Bone marrow (tissue), 2 donors: ENCODE measurements at places on chromosomes 5 and 9.

GRCh38 chr5:125450771-125451170 lies 704.3 kb upstream of the ZNF608 start:
- no peak for DNase-seq

DNA sequence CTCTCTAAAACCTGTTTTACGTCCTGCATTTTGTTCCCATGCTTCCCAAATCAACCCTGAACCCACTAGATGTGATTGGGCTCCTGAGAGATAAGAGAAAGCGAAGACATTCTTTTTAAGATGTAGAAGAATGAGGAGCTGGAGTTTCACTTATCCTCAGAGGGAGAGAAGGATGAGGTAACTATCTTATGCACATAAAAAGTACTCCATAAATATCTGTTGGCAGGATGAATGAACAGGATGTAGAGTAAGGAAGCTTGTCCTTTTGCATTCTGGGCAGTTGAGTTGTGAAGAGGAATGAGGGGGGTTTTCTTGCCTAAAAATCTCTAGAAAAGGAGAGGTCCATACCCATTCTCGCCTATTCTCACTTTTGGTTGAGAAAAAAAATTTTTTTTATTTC lies 163.2 kb downstream of the UNC13B start:
- no peak for DNase-seq

DNA sequence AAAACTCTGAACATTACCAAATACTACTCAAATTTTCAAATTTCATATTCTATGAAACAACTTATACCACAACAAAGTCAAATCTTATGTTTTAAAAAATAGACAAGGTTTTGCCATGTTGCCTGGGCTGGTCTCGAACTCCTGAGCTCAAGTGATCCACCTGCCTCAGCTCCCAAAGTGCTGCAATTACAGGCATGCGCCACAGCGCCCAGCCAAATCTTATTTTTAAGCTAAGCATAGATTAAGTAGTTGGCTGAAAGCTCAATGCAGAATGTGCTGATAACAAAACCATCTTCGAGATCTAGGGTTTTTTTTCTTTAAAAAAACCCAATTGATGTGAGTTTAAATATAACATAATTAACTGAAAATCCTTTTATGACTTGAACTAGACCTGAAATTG lies 6.4 kb downstream of the LMBRD2 start:
- DNase-seq = no peak

DNA sequence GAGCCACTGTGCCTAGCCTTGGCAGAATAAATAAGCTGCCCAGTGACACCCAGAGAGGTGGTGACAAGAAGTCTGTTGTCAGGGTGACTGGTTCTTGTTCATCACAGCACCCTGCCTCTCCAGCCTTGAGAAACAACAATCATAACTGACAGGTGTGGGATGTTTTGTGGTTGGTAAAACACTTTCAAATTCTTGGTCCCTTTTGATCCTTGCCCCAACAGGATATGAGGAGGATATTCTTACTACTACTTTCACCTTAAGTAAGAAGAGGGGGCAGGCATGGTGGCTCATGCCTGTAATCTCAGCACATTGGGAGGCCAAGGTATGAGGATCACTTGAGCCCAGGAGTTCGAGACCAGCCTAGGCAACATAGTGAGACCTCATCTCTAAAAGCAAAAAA lies 14.2 kb upstream of the FRRS1L start:
- no peak for DNase-seq

DNA sequence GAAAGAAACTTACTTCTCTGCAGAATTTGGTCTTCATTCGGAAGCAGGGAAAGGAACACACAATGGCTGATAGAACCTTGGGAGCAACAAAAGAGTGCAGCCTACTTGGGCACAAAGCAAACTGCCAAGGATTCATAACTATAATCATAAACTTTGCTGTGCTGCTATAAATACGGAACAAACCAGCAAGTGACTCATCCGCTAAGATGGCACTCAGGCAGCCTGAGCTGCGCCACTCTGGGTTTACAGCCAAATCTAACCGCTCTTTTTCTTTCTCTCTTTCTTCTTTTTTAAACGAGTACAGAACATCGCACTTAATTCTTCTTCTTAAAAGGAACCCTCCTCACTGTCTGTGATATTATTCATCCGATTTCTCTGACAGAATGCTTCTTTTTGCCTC lies 81.1 kb downstream of the PTPN3 start:
- DNase-seq = no peak

- no peak for DNase-seq
Observed at GRCh38 chr5:136279314-136279713, 86.0 kb downstream of the TRPC7 start.

DNA sequence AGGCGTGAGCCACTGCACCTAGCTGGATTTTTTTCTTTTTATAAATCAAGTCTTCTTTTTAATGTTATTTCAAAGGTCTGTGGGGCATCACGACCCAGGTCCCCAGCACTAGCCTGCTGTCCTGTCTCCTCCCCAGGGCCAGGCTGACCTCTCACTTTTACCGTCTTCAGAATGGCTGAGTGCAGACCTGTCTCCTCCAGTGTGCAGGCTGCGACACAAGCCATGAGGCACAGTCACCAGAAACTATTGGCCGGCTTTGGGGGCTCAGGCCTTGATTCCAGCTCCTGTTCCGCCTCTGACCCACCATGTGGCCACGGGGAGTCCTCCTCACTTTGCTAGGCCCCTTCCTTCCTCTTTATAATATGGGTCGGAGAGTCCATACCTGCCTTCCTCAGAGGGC lies 46.6 kb upstream of the NEURL1B start:
- no peak for DNase-seq

- DNase-seq = no peak
Observed at GRCh38 chr5:158324236-158324635, 465.3 kb upstream of the CLINT1 start.

- no peak for DNase-seq
Observed at GRCh38 chr9:14205463-14205862, 108.5 kb downstream of the NFIB start.

GRCh38 chr5:94893412-94894135 lies 275.1 kb downstream of the SLF1 start:
- DNase-seq = no peak

DNA sequence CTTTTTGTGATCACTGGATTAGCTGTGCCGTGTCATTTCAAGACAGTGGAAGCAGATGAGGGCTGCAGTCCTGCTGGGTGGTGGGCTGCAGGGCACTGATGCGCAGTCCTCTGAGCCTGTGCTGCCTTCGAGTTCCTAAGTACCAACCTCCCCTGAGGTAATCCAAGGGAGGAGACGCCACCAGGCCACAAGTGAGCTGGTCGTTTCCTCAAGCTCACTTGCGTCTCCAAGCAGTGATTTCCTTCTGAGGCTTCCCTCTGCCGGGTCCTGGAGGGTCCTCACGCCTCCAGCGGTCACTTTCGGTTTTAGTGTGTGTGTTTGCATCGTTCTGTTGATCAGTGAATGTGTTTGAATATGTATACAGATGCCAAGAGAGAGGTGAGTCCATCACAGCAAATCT lies 115.7 kb downstream of the TRIO start:
- DNase-seq = no peak

DNA sequence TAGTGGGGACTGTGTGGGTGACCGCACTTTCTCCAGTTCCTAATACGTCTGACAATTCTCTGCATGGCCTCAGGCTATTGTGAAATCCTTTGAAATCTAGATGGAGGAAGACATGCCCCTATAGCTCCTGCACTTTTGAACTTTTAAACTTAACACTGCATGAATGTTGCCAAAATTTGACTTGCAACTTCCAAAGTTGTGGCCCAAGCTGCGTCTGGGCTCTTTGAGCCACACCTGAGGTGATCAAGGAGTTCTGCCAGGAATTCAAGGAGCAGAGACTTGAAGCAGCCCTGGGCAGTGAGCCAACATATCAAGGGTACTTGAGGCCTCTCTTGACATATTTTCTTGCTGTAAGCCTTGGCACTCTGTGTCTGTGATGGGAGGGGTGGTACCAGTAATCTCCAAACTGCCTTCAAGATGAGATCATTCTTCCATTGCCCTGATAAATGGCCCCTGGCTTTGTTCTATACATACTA lies 1336.1 kb upstream of the CDH9 start:
- DNase-seq = no peak

DNA sequence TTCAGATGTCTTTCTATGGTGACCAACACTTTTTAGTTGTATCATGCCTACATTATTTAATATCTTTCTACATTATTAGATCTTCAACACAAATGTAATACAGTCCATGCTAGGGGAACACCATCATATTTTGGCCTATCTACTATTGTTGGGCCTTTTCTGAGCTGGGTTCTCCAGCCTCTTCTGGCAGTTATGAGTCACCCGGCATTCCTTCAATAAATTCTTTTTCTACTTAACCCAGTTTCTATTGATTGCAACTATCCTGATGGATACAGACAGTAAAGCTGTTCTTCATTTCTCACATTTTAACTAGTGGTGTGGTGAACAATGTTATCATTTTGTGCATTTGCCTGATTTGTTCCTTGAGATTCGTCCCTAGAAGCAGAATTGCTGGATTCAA lies 529.3 kb downstream of the BNC2 start:
- DNase-seq = no peak

DNA sequence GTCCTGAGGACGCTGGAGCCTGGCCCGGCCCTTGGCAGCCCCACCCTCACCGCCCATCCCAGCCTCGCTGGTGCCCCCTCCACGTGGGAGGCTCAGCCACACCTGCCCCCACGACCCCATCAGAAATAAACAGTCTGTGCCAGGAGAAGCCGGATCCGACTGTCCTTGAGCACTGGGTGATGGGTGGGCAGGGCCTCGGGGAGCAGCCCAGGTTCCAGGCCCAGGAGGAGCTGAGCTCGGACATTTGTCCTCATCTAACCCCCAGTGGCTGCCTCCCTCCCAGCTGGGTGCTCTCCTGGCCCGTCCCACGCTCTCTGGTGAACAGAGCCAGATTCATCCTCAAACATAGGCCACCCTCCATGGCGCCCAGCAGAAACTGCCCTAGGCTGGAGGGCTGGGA lies 4.6 kb upstream of the PTGDS start:
- no peak for DNase-seq

- DNase-seq = no peak
Observed at GRCh38 chr9:123378956-123379660, 23.1 kb downstream of the CRB2 start.

DNA sequence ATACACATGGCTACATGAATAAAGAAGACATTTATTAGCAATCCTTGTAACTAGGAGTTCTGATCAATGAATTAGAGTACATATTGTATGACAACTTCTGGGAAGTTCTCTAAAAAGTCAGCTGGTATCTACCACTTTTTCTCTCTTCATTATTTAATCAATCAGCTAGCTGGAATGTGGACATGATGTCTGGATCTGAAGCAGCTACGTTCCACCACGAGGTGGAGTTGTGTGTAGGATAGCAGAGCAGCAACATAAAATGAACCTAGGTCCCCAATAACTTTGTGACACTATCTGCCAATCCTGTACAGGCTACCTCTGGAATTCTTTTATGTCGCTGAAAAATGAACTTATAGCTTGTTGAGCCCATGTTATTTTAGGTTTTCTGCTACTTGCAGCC lies 32.9 kb upstream of the ENTREP1 start:
- DNase-seq = no peak

- no peak for DNase-seq
Observed at GRCh38 chr9:116933251-116933650, 246.1 kb downstream of the TRIM32 start.

DNA sequence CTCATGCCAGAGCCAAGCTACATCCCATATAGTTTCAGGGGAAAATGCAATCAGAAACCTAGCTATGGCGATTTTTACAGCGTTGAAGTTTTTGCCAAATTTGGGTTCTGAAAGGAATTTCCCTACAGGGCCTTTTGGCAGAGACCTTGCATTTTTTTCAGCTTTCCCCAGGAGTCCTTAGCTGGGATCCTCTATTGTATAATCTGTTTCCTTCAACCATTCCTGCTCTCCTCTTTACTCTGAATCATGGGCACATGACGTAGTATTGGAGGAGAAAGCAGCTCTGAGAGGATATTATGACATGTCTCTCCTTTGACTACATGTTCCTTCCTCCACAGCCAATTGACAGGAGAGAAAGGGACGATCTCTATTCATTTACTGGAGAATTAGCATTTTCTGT lies 118.5 kb upstream of the ERCC6L2 start:
- DNase-seq = no peak

GRCh38 chr5:56862909-56863308 lies 46.5 kb upstream of the SETD9 start:
- DNase-seq = no peak

- no peak for DNase-seq
Observed at GRCh38 chr9:5499889-5500398, 10.4 kb upstream of the PDCD1LG2 start.

GRCh38 chr5:102845041-102845440 lies 89.9 kb downstream of the PAM start:
- DNase-seq = no peak

- no peak for DNase-seq
Observed at GRCh38 chr9:124605258-124605657, 98.1 kb upstream of the NR5A1 start.

GRCh38 chr5:154885439-154885838 lies 27.0 kb downstream of the CNOT8 start:
- no peak for DNase-seq

- DNase-seq = peak; percentile 22
Observed at GRCh38 chr9:113675475-113675941, 200.6 kb upstream of the ZNF618 start.

- no peak for DNase-seq
Observed at GRCh38 chr9:126474206-126474765, 139.4 kb upstream of the LMX1B start.

DNA sequence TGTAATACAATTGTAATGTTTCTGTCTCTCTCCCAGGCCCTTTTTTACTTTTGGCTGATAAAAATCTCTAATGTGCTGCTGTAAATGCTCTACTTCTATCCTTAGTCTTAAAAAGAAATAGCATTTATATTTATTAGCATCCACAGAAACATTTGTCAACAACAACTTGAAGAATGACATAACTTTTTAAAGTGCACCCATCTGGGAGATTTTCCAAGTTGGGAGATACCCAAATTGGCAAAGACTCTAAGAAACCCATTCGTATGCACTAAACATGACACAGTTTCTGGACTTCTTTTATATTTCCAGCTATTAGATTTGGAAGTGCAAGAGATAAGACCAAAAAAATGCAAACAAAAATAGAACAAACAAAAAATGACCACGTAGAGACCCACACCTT lies 2287.4 kb upstream of the WWC1 start:
- no peak for DNase-seq

GRCh38 chr5:58706736-58707135 lies 123.9 kb downstream of the RAB3C start:
- no peak for DNase-seq

DNA sequence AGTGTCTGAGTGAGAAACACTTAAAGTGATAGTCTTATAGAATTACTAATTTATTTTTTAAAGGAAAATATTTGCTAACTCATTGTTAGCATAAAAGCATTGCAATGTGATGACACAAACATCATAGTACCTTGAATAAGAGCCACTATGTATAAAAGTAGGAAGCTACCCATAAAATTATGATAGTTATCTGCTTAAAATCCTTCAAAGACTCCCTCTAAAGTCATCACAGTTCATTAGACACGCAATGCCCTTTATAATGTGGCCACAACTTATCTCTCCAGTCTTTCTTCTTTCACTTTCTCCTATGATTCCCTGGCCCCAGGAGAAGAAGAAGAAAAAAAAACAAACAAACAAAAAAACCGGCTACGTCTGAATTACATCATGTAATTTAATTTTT lies 1144.0 kb upstream of the NUDT12 start:
- DNase-seq = no peak

- DNase-seq = no peak
Observed at GRCh38 chr5:146920351-146920881, 41.9 kb upstream of the PPP2R2B start.

GRCh38 chr9:13137426-13137825 lies 142.1 kb downstream of the MPDZ start:
- DNase-seq = no peak
